Activated T-helper 2 cell treated with anti-CD3 and anti-CD28 coated beads, Interferon-gamma antibody, Interleukin-2, Interleukin-4, amounts not matched to agents 10 μg/mL and 5 μg/mL and 100 μg/mL, durations not matched to agents 14 hours and 24 hours and 36 hours (primary cell): ENCODE measurements at places on chromosomes 11 and 22. TPM values are rescaled to one million over a fixed set of nuclear protein-coding genes. Genes with fewer than 3 reads are reported as not detected.

The MS4A4E gene
- not detected in 2 replicates for total RNA-seq

GRCh38 chr11:114176321-114176720, 116.8 kb downstream of the ZBTB16 start:
- no peak for DNase-seq

- no peak for DNase-seq
Observed at GRCh38 chr11:122313581-122313980, 197.6 kb upstream of the BLID start.

GRCh38 chr22:26767351-26768155, 110.2 kb downstream of the MIAT start:
- DNase-seq, result no peak

- DNase-seq, result no peak
Observed at GRCh38 chr22:49975543-49976389, 15.2 kb downstream of the PIM3 start.
